Aorta (tissue), 5 donors: ENCODE measurements at places on chromosomes 6 and 20.

DNA sequence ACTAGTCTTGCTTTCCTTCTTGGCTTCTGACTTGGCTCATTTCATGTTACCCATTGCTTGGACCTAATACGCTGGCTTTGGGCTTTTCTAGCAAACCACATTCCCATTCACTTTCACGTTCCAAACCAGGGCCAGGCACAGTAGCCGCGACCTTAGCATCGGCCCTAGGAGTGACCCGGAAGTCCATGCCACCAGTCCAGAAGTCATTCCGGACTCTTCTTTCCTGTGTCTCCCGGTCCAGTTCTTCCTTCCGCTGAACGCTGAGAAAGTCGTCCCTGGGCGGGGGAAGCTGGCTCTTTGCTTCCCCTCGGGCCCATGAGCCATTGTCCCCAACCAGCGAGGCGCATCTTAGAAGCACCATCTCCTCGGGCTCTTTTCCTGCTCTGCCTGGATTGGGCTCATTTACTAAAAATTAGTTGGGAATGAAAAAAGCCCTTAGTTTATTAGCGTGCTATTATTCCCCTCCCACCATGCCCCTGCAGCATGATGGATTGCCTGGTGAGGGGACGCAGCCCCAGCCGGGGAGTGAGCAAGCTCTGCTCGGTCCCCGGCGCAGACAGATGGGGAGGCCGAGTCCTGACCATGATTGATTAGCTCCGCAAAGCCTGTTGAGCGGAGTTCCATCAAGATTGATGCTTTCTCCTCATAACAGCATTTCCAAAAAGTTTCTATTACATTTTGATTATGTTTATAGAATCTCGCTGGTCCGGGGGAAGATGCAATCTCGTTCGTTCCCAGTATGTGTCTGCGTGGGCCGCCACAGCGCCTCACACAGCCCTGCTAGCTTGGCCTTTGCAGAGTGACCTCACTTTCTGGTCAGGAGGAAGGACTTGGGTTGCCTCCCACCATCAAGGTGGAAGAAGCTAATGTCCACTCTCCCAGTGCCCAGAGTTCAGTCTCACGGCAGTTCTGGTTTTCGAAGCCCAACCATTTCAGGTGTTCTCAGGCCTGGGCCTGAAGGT is 115.1 kb upstream of the TOP1 start:
- DNase-seq = no peak
- peaks cover 3% of the 10 kb centered on the region for H3K4me1 ChIP-seq
- no peak overlapping the region for H3K4me3 ChIP-seq
- H3K36me3 ChIP-seq = no peaks in the 10 kb centered on the region
- H3K27me3 ChIP-seq = no peaks in the 10 kb centered on the region
- H3K27ac ChIP-seq = no peak overlapping the region

DNA sequence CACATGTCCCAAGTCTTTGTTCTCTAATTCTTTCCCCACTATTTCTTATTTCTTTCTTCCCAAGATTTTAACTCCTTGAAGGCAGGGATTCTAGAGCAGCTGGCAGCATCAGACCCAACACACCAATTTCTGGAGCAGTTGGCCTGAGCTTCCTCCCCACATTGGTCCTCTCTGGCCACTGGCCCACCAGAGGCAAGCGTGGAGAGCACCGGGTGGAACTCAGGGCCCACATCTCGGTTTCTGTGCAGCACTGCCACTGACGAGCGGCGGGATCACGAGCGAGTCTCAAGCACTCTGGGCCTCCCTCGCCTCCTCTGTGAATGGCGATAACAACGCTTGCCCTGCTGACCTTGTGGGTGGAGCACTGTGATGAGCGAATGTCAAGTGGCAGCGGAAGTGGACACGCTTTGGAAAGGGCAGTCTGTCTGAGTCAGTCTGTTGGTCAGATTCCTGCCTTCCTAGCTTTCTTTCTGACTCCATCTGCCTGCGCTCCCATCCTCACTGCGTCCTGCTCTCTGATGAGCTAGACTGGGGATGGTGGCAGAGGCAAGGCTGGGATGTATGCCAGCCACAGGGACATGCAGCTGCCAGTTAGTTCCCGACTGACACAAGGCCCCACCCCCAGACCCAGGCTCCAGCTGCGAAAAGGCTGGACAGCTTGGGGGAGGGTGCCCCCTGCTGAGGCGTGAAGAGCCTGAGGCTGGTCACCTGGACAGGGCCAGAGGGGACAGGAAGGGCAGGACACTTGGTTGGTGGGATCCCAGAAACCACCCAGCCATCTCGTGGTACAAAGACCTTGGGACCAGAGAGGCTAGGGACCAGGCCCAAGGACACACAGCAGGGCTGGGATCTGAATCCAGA is 4.5 kb upstream of the SPDEF start:
- H3K4me1 ChIP-seq = no peaks in the 10 kb centered on the region
- H3K4me3 ChIP-seq = no peak overlapping the region
- no peaks in the 10 kb centered on the region for H3K36me3 ChIP-seq
- H3K27ac ChIP-seq = no peak overlapping the region
- DNase-seq = no peak

DNA sequence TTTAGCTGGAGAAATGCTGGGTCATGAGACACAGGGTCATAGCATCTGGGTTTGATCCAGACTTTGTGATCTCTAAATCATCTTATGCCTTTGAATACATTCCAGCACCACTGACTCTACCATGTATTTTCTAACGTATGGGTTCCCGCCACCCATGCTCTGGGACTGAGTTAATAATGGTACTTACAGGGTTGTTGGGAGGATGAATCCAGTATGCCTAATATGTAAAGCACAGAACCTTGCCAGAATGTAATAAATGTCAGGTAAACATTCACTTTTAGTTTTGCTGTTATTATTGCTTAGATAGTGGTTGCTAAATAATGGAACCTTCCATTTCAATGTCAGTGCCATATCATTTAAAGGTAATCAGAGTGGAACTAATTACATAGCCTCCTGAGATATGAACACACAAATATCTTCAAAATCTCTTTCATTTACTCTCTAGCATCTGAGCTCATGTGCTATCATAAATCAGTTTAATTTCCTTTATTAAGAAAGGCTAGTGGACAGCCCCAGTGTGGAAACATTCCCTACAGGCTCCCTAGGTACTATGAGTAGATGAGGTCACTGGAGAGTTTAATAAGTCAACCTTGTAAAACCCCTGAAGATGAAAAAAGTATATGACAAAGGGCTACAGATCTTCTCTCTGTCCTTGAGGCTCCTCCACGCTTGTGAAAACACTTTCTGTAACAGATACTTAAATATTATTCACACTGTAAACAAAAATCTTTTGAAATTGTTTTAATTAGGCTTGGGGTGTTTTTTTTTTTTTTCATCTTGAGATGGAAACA is 226.6 kb downstream of the ALDH8A1 start:
- no peak for DNase-seq
- H3K4me3 ChIP-seq = no peak overlapping the region
- H3K36me3 ChIP-seq = no peaks in the 10 kb centered on the region
- H3K4me1 ChIP-seq = peaks cover 1% of the 10 kb centered on the region
- no peak overlapping the region for H3K27ac ChIP-seq
- no peaks in the 10 kb centered on the region for H3K27me3 ChIP-seq

DNA sequence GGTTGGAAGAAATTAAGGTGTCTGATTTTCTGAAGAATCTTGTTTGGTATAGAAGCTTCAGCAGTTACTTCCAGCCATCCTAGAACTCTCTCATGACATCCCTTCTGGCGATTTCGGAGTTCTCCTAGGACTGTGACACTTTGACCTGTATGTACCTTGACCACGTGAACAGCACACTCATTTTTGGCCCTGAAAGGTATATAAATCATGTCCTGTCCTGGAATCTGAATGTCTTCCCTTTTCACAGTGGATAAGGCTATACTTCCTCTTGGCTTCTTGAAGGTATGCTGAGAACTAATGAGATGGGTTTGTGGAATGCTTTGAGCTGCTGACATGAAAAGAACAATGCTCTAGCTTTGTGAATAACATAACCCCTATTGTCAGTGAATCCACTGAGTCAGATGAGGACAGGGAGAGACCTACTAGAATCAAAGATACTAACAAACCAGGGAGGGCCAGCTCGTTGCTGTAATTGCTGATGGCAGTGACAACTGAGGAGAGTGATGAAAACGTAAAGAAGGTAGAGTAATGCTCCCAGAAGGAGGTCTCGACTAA is 6.0 kb upstream of the ZDHHC14 start:
- peaks cover 1% of the 10 kb centered on the region for H3K4me1 ChIP-seq
- no peaks in the 10 kb centered on the region for H3K36me3 ChIP-seq
- no peak overlapping the region for H3K4me3 ChIP-seq
- no peak overlapping the region for H3K27ac ChIP-seq

DNA sequence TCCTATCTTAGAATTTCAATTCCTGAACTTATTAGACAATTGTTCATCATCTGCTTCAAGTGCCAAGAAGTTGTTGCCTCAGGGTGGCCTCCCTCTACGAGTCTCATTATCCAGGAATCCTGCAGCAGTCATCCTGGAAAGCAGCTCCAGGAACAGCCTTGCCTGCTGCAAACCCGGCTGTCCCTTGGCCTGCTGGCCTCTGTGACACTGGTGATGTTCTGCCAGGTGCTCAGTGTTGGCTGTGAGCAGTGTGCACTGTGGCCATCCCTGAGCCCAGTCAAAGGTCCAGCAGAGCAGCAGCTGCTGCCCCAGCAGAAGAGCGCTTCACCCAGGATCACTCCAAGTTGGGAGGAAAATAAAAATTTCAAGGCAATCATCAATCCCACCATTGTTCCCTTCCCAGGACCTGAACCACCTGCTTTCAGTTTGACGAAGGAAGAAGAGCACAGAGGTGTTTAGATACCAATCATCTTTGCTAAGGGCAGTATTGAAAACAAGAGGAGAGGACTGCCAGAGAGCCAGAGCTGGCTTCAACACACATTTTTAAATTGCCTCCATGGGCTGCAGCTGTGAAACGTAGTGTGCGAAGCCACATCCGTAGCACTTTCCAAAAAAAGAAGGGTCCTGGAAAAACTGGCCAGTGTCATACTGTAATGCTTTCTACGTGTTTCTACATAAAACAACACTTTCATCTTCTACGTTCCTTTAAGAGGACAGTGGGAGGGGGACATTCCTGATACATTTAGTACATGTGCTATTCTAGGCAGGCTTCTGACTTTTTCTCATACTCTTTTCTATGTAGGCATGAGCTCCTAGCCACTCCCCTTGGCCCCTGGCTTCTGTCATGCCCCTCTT is 7.2 kb upstream of the FAM50B start:
- no peaks in the 10 kb centered on the region for H3K36me3 ChIP-seq
- peaks cover 5% of the 10 kb centered on the region for H3K4me1 ChIP-seq
- H3K27ac ChIP-seq = peak overlapping the region; percentile 99
- H3K27me3 ChIP-seq = no peaks in the 10 kb centered on the region
- no peak overlapping the region for H3K4me3 ChIP-seq

- H3K36me3 ChIP-seq = no peaks in the 10 kb centered on the region
- H3K4me3 ChIP-seq = no peak overlapping the region
- H3K27me3 ChIP-seq = no peaks in the 10 kb centered on the region
- no peak overlapping the region for H3K27ac ChIP-seq
- H3K4me1 ChIP-seq = no peaks in the 10 kb centered on the region
Measured at GRCh38 chr6:2432292-2432691, 186.9 kb upstream of the GMDS start.

- H3K4me1 ChIP-seq = no peaks in the 10 kb centered on the region
- no peaks in the 10 kb centered on the region for H3K27me3 ChIP-seq
- no peak overlapping the region for H3K27ac ChIP-seq
Measured at GRCh38 chr6:63114610-63115211, 96.6 kb upstream of the FKBP1C start.

- no peaks in the 10 kb centered on the region for H3K27me3 ChIP-seq
- no peaks in the 10 kb centered on the region for H3K4me1 ChIP-seq
- H3K4me3 ChIP-seq = no peak overlapping the region
- no peak overlapping the region for H3K27ac ChIP-seq
- no peak for DNase-seq
Measured at GRCh38 chr6:20747991-20748390, 213.7 kb downstream of the CDKAL1 start.

- no peak overlapping the region for H3K27ac ChIP-seq
- no peaks in the 10 kb centered on the region for H3K36me3 ChIP-seq
- no peaks in the 10 kb centered on the region for H3K4me1 ChIP-seq
- no peak overlapping the region for H3K4me3 ChIP-seq
- no peak for DNase-seq
Measured at GRCh38 chr20:40668449-40669228, 20.4 kb downstream of the MAFB start.

GRCh38 chr20:24755411-24755922 is 193.6 kb upstream of the CST7 start:
- no peaks in the 10 kb centered on the region for H3K4me1 ChIP-seq
- no peak overlapping the region for H3K27ac ChIP-seq
- no peak for DNase-seq
- H3K4me3 ChIP-seq = no peak overlapping the region
- no peaks in the 10 kb centered on the region for H3K27me3 ChIP-seq
- no peaks in the 10 kb centered on the region for H3K36me3 ChIP-seq

- DNase-seq = no peak
- no peaks in the 10 kb centered on the region for H3K36me3 ChIP-seq
- no peak overlapping the region for H3K4me3 ChIP-seq
- H3K27me3 ChIP-seq = no peaks in the 10 kb centered on the region
- H3K27ac ChIP-seq = no peak overlapping the region
- no peaks in the 10 kb centered on the region for H3K4me1 ChIP-seq
Measured at GRCh38 chr20:11063444-11063843, 389.6 kb upstream of the JAG1 start.

DNA sequence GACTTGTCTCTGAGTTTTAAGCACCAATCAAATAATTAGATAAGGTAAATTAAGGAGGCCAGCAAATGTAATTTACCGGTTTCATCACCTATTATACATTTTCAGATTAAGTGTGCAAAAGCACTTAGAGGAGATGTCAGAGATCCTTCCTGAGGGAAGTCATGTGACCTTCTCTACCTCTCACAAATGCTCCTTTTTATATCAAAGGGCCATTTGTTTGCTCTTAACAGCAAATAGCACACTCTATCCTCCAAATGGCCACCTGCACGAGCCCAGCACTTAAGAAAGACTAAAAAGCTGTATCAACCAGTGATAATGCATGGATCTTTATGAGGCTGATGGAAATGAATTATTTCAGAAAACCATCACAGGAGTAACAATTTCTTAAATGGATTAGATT is 149.4 kb downstream of the ELOVL4 start:
- DNase-seq = no peak
- no peak overlapping the region for H3K4me3 ChIP-seq
- no peaks in the 10 kb centered on the region for H3K27me3 ChIP-seq
- H3K27ac ChIP-seq = no peak overlapping the region

GRCh38 chr6:122207794-122208193 is 191.7 kb upstream of the HSF2 start:
- no peaks in the 10 kb centered on the region for H3K36me3 ChIP-seq
- no peak for DNase-seq
- H3K4me1 ChIP-seq = no peaks in the 10 kb centered on the region
- H3K27me3 ChIP-seq = no peaks in the 10 kb centered on the region
- H3K27ac ChIP-seq = no peak overlapping the region

GRCh38 chr20:43667341-43668132 is 623 bp downstream of the MYBL2 start:
- H3K4me3 ChIP-seq = no peak overlapping the region
- H3K27me3 ChIP-seq = no peaks in the 10 kb centered on the region
- DNase-seq = no peak
- H3K27ac ChIP-seq = no peak overlapping the region

DNA sequence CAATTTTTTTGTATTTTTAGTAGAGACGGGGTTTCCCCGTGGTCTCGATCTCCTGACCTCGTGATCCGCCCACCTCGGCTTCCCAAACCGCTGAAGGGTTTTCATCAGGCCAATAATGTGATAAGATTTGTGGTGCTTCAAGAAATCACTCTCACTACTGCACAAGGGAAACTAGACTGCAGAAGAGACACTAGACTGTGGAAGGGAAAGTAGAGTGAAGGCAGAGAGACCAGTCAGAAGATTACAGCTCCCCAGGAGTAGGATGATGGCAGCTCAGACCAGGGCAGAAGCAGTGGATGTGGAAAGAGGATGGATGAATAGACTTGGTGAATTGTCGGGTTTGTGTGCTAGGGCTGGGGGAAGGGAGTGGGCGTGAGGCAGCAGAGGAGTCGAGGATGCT is 48.0 kb upstream of the GTSF1L start:
- no peaks in the 10 kb centered on the region for H3K4me1 ChIP-seq
- H3K4me3 ChIP-seq = no peak overlapping the region
- no peak overlapping the region for H3K27ac ChIP-seq
- no peaks in the 10 kb centered on the region for H3K36me3 ChIP-seq
- no peaks in the 10 kb centered on the region for H3K27me3 ChIP-seq
